ENCODE measurements at places on chromosomes 2 and 18. TPM values are rescaled to one million over a fixed set of nuclear protein-coding genes. Genes with fewer than 3 reads are reported as not detected.

DNA sequence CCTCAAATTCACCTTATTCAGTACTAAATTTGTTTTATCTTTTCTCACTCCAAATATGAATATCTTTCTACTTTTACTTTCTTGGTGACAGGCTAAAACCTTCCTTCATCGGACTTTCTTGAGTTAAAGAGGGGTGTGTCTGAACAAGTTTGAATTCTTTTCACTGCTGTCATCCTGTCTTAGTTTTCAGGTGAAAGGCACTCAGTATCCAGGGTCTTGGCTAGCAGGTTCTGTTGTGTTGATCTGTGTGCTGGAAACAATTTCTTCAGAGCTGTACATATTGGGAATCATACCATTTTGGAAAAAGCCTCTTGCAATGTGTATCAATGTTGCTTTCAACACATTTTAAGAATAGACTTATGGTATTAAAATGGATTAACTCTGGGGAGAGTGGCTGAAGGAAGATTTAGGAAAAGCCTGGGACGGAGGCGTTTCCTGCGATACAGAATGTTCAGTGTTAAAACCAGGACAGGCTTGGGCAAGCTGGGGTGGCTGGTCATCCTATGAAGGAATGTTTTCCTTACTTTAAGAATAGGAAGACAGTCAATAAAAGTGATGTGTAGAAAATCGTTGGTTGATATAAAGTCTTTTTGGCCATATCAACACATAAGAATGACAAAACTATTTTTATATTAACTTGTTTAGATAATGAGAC lies 350.7 kb upstream of the SPRED2 start:
- H3K4me3 ChIP-seq = no peak overlapping the region
- no peaks in the 10 kb centered on the region for H3K36me3 ChIP-seq
- 0 out of 2 replicates have a peak, but pooled peaks cover 1% of the 10 kb centered on the region for H3K27me3 ChIP-seq
- H3K27ac ChIP-seq = no peak overlapping the region
- H3K4me1 ChIP-seq = no peaks in the 10 kb centered on the region
- DNase-seq = no peak

DNA sequence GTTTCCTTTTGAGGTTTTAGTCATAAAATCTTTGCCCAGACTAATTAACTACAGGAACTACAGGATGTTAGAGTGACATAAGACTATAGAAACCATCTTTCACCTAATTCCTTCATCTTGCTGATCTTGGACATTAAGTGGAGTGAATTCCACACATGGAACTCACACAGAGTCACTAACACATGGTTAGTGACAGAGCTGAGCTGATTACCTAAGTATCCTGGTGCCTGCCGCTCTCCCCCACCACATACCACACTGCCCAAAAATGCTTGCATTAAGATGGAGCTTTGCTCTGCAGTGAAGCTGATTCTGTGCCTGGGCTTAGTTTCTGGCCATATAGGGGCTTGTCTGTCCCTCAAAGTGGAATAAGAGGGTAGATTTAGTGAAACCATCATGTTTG lies 332.9 kb upstream of the NT5C1B start:
- peak; percentile 52 for DNase-seq
- peak overlapping the region; percentile 25 for H3K27ac ChIP-seq
- H3K36me3 ChIP-seq = peaks cover 5% of the 10 kb centered on the region
- peaks cover 57% of the 10 kb centered on the region for H3K4me1 ChIP-seq

The SERPINB4 gene
- total RNA-seq = not detected

The MC4R gene
- total RNA-seq = not detected

DNA sequence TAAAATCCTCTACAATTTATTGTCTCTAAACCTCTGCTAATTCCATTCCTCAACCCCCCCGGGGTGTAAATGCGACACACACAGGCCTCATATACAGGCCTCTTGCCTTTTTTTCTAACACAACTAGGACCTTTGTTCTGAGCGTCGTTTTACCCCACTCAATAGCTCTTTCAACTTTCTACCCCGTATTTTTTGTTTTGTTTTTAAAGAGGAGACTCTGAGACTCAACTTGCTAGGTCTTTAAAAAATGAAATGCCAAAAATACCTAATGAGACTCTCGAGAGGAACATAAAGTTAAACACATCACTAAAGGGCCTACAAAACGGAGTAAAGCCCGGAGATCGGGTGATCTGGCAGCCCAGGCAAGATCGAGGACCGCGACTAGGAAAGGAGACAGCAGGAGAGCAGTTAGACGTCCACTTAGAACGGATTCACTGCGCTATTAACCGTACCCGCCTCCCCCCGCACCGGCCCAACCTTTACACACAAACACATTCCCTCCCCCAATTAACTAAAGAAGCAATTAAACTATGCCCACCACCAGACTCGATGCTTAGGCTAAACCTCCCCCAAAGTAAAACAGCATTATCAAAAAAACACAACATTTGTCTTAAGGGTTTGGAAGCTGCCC lies 1.7 kb downstream of the TRIP12 start:
- H3K4me1 ChIP-seq = peaks cover 33% of the 10 kb centered on the region
- peak overlapping the region; percentile 99 for H3K4me3 ChIP-seq
- peak overlapping the region; percentile 98 for H3K27ac ChIP-seq

The ALMS1 gene
- 5.9 TPM for total RNA-seq

GRCh38 chr18:74248189-74248588 lies 43.6 kb downstream of the CYB5A start:
- no peak overlapping the region for H3K27ac ChIP-seq
- peaks cover 13% of the 10 kb centered on the region for H3K27me3 ChIP-seq
- peaks cover 50% of the 10 kb centered on the region for H3K4me1 ChIP-seq
- DNase-seq = no peak

The FSHR gene
- total RNA-seq = not detected

DNA sequence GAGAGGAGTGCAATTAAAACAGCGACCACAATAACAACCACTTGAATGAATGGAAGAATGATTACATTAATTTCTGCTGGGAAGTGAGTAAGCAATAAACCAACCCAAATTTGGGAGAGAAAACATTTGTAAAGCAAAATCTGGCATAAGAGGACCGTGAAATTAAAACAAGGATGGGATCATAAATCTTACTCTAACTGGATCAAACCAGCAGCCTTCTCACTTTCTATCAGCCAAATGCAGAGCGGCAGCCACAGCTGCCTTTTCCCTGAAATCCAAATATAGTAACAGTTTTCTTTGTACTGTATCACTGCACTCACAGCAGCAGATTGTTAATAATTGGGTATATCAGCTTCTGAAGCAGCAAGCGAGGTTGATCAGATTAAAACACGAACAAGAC lies 245.2 kb upstream of the REG3G start:
- H3K27me3 ChIP-seq = no peaks in the 10 kb centered on the region
- no peak overlapping the region for H3K4me3 ChIP-seq
- DNase-seq = no peak
- no peaks in the 10 kb centered on the region for H3K36me3 ChIP-seq

- peaks cover 10% of the 10 kb centered on the region for H3K36me3 ChIP-seq
- no peak overlapping the region for H3K27ac ChIP-seq
- H3K27me3 ChIP-seq = peaks cover 2% of the 10 kb centered on the region
These were observed 123.5 kb upstream of the EPAS1 start for GRCh38 chr2:46173636-46174250.

DNA sequence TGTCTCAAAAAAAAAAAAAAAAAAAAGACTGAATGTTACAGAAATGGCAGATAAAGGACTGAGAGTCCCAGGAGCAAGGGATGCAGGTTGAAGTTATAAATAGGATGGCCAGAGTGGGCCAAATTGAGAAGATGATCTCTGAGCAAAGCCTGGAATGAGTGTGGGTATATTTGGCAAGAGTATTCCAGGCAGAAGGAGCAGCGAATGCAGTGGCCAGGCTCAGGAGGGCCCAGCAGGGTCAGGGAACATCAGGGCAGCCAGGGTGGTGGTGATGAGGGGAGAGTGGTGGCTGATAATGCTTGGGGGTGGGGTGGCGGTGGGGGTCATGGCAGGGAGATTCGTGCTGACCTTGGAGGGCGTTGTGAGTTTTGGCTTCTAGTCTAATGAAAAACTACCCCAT lies 141.3 kb upstream of the AGAP1 start:
- no peak for DNase-seq
- peaks cover 12% of the 10 kb centered on the region for H3K27me3 ChIP-seq
- H3K27ac ChIP-seq = no peak overlapping the region
- H3K36me3 ChIP-seq = no peaks in the 10 kb centered on the region
- no peak overlapping the region for H3K4me3 ChIP-seq

DNA sequence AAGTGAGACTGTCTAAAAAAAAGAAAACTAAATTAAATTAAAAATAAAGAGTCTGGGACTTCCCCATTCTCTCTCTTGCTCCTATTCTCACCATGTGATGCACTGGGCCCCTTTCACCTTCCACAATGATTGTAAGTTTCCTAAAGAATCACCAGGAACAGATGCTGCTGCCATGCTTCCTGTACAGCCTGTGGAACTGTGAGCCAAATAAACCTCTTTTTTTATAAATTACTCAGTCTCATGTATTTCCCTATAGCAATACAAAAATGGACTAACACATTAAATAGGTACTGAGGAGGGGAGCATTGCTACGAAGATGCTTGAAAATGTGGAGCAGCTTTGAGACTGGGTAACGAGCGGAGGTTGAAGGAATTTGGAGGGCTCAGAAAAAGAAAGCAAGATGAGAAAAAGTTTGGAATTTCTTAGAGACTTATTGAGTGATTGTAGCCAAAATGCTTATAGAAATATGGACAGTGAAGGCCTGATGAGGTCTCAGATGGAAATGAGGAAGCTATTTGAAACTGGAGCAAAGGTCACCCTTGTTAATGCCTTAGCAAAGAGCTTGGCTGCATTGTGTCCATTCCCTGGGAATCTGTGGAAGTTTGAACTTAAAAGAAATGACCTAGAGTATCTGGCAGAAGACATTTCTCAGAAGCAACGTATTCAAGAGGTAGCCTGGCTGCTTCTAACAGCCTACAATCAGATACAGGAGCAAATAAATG lies 128.7 kb downstream of the EIPR1 start:
- no peaks in the 10 kb centered on the region for H3K27me3 ChIP-seq
- H3K4me1 ChIP-seq = no peaks in the 10 kb centered on the region
- H3K4me3 ChIP-seq = no peak overlapping the region
- no peak overlapping the region for H3K27ac ChIP-seq
- H3K36me3 ChIP-seq = peaks cover 28% of the 10 kb centered on the region

DNA sequence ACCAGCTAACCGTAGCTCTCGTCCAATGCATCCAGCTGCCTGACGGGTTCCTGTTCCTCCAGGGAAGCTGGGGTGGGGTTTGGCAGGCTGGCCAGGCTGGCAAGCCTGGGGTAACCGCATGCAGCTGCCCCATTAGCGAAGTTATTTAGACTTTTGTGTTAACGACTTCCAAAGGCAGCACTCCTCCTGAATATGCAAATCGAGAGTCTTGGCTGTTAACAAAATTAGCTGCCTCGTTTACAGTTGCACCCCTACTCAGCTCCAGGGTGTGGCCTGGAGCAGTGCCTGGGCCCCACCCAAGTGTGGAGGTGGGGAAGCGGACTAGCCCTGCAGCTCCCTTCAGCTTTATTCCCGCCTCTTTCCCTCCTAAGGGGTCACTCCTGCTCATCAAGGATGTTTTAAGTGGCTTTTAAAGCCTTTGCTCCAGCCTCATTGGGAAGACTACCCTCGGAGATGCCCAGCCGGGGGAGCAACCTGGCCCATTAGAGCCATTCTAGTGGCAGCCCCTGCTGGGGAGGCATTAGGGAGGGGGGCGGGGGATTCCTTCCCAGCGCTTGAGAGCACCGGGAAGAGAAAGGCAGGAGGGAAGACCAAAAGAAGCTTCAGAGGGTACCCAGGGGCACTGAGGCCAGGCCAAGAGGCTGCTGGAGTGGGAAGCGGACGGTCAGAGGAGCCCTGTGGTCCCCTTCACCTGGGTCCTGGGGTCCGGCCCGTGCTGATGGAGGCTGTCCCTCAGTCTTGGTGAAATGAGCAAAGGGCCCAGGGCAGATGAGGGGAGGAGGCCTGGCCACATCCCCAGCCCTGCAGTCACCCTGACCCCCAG lies 204.1 kb downstream of the CELF4 start:
- H3K27me3 ChIP-seq = peaks cover 53% of the 10 kb centered on the region
- DNase-seq = no peak
- no peaks in the 10 kb centered on the region for H3K36me3 ChIP-seq

GRCh38 chr2:228615496-228615895 lies 434.0 kb upstream of the SPHKAP start:
- H3K27me3 ChIP-seq = no peaks in the 10 kb centered on the region
- no peak for DNase-seq
- H3K4me1 ChIP-seq = peaks cover 65% of the 10 kb centered on the region
- H3K4me3 ChIP-seq = no peak overlapping the region
- peaks cover 12% of the 10 kb centered on the region for H3K36me3 ChIP-seq
- no peak overlapping the region for H3K27ac ChIP-seq

The ASB18 gene
- total RNA-seq = not detected

The MERTK gene
- not detected for total RNA-seq

The MC2R gene
- not detected for total RNA-seq

Measured in HFFc6 (cell line).